ENCODE measurements at places on chromosomes 5 and 9. TPM values are rescaled to one million over a fixed set of nuclear protein-coding genes. Genes with fewer than 3 reads are reported as not detected.

Gene SPINK1
- total RNA-seq: not detected

Gene FOXD4
- 0.13 TPM for total RNA-seq

Gene KIF4B
- not detected for total RNA-seq

Gene HAUS6
- total RNA-seq: 18.0 TPM

Gene PRUNE2
- total RNA-seq: 0.41 TPM

Gene PAPPA
- 15.5 TPM for total RNA-seq

Gene FOXD4L4
- total RNA-seq: not detected

Gene MAMDC2
- 12.2 TPM for total RNA-seq

Gene FAM221B
- total RNA-seq: not detected

Gene PCDHGC3
- total RNA-seq: 47.3 TPM

- peak; percentile 45 for DNase-seq
Measured at GRCh38 chr9:81529556-81530193, 159.7 kb downstream of the TLE1 start.

- peak; percentile 90 for DNase-seq
Measured at GRCh38 chr5:81420039-81420667, 26.2 kb upstream of the ACOT12 start.

DNA sequence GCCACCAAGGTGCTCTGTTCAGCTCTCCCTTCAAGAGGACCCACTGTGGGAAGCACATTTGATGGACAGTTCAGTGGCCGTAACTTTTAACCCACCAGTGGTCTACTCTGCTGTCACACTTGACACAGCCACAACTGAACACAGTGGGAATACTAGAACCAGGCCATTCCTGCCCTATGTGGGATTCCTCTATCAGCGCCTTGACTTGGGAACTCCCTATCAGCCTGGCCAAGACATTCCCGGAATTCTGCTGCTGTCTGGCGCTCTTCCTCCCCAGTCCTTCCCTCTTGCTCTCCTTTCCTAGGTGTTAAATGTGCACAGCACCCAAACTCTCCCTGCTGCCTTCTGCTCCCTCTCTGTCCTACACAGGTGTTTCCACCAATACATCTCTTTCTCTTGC lies 23.1 kb upstream of the SH3PXD2B start:
- no peak for DNase-seq

DNA sequence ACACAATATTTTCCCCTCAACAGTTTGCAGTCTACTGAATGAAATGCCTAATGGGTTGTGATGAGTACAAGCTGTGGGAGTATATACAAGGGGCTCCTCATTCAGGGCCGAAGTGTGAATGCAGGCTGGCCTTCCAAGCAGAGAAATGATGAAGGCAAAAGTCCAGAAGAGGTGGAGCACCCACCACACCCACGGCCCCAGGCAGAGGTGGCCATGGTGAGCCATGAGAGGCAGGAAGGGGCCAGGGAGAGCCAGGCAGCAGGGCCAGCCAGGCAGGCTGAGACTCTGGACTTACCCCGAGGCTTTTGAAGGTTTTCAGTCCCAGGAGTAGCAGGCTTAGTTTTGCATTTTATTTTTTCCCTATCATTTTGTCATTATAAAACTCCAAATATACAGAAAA lies 218.1 kb downstream of the AUH start:
- DNase-seq: no peak

DNA sequence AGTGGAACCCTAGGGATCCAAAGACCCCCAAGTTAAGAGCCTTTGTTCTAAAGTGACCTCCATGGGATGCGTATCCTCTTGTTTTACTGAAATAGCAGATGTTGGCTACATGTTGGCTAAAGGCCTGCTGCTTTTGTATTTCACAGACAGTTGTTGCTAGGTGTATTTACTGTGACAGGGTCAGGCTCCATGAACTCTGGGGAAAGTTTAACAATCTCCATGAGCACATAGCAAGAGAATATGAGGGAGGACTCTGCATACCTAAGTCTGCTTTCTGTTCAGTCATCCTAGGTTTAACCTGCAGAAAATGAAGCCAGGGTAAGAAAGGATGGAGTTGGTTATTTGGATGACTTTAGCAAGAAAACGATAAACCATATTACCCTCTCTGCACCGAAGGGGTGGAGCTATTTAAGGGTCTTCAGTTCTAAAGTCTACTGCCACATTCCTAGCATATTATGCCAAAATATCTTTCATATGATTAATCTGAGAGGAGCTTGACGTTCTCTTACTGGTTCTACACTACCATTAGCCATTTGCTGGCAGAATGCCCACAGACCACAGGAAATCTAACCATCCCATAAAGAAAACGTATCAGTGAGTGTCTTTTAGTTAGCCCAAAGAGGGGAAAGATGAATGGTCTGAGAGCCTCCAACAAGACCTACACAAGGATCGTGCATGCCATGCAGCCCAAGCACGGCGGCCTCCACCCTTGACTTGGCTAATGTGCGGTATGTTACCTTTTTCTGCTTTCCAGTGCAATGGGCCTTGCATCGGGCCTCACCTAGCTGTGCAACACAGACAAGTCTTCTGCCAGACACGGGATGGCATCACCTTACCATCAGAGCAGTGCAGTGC lies 127.8 kb downstream of the SAXO1 start:
- no peak for DNase-seq

GRCh38 chr5:104184264-104184663 lies 621.7 kb upstream of the NUDT12 start:
- no peak for DNase-seq

DNA sequence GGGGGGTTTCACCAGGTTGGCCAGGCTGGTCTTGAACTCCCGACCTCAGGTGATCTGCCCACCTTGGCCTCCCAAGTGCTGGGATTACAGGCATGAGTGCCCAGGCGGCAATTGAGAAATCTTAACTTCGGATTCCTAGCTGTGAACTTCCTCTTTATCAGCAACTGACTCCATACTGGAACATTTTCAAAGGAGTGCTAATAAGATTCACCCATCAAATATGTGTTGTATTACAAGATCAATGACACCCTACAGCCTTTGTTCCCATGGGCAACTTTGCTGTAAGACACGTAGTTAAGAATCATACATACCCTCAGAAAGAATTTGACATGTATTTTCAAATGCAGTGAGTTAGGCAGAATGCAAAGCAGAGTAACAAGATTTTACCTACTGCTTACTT lies 23.1 kb upstream of the ACOT12 start:
- DNase-seq: no peak

DNA sequence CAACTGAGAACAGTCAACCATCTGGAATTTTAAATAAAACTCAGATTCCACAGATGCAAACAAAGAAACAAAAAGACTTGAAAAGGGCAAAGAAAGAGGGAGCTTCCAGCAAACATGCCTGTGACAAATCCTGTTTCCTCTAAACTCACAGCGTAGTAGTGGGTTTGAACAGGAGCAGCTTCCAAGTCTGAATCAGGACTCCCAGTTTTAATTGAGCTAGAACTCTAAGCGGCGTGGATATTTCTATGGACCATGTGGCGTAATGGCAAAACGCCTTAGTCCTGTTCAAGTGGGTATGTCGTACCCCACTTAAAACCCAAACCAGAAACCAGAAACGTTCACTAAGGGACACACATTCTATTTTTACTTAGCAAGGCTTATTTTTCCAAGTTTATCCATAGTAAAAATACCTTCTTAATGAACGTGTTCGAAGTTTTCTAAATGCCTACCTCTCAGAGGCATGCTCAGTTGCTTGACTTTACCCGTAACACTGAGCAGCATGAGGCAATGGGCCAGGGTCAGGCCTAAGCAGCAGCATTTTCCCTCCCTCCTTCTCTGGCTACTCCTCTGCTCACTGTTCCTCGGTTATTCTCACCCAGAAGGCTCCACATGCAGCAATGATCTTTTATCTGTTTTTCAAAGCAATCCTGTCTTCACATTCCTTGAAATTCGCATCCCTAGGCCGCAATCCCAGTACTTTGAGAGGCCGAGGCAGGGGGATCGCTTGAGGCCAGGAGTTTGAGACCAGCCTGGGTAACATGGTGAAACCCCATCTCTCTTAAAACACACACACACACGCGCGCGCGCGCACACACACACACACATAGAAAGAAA lies 77.9 kb downstream of the FNBP1 start:
- DNase-seq: no peak

DNA sequence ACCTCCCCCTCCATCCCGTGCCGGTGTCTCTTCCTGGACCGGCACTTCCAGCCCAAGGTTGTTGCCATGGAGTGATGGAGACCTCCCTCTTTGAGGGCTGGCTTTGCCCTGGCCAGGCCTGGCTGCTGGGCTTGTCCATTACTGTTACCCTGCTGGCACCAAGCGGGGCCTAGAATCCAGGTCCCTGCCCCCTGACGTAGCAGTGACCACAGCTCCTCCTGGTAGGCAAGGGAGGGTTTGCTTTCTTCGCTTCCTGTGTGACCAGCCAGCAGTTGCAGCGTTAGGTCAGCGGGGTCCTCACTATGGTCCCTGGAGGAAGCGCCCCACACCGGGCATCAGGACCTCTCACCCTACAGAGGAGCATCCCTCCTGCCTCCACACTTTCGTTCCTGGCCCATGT lies 146.7 kb upstream of the COL5A1 start:
- no peak for DNase-seq

DNA sequence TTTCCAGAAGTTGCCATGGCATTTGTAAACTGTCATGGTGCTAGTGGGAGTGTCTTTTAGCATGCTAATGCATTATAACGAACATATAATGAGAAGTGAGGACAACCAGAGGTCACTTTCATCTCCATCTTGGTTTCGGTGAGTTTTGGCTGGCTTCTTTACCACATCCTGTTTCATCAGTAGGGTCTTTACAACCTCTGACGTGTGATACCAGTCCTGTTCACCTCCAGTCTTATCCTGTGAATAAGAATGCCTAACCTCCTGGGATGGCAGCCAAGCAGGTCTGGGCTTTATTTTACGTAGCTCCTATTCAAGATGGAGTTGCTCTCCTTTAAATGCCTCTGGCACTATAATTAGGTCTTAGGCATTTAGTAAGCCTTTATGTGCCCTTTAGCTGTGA lies 20.4 kb upstream of the RFK start:
- DNase-seq: no peak

DNA sequence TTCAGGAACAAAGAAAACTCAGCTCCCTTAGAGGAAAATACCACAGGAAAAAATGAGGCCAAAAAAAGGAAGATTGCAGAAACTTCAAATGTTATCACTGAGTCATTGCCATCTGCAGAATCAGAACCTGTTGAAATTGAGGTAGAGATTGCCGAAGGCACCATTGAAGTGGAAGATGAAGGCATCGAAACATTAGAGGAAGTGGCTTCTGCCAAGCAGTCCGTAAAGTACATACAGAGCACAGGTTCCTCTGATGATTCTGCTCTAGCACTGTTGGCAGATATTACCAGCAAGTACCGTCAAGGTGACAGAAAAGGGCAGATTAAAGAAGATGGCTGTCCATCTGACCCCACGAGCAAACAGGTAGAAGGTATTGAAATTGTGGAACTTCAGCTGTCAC lies 30.8 kb upstream of the NIM1K start:
- DNase-seq: no peak

- DNase-seq: no peak
Measured at GRCh38 chr5:168315416-168316138, 24.1 kb downstream of the WWC1 start.

GRCh38 chr5:66582499-66583165 lies 13.6 kb upstream of the MAST4 start:
- no peak for DNase-seq

DNA sequence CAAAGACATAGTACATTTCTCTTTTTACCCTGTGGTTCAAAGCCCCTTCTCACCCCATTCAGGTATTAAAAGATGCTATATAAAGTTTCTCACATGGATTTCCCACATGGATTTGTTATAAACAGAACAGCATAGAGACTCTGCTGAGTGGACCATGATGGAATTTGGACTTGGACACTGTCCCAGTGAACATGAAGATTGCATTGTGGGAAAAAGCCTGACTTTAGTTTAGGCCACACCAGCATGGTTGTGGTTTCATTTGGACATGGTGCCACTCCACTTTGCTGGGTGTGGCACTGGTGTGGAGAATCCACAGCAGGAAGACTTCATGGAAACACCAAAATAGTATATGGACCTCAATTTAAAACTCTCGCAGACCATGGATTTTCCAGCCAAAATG lies 124.6 kb downstream of the ARHGAP26 start:
- no peak for DNase-seq

DNA sequence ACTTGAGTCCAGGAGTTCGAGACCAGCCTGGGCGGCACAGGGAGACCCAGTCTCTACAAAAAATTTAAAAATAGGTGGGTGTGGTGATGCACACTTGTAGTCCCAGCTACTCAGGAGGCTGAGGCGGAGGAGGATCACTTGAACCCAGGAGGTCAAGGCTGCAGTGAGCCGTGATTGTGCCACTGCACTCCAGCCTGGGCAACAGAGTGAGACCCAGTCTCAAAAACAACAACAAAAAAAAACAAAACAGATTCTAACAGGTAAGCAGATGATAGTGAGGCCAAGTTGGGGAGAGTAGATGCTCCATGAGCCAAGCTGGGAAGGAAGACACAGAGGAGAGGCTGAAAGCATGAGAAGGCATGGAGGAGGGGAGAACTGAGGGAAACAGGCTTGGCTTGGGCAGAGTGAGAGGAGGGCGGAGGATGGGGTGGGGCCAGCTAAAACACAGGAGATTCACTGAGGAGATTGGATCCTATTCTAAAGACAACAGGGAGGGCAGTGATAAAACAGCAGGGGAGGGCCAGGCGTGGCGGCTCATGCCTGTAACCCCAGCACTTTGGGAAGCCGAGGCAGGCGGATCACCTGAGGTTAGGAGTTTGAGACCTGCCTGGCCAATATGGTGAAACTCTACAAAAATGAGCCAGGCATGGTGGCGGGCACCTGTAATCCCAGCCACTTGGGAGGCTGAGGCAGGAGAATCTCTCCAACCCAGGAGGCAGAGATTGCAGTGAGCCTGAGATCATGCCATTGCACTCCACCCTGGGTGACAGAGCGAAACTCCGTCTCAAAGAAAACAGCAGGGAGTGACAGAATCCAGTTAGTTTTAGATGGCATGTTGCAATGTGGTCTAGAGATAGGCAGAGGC lies 8.4 kb downstream of the RPS14 start:
- DNase-seq: no peak

DNA sequence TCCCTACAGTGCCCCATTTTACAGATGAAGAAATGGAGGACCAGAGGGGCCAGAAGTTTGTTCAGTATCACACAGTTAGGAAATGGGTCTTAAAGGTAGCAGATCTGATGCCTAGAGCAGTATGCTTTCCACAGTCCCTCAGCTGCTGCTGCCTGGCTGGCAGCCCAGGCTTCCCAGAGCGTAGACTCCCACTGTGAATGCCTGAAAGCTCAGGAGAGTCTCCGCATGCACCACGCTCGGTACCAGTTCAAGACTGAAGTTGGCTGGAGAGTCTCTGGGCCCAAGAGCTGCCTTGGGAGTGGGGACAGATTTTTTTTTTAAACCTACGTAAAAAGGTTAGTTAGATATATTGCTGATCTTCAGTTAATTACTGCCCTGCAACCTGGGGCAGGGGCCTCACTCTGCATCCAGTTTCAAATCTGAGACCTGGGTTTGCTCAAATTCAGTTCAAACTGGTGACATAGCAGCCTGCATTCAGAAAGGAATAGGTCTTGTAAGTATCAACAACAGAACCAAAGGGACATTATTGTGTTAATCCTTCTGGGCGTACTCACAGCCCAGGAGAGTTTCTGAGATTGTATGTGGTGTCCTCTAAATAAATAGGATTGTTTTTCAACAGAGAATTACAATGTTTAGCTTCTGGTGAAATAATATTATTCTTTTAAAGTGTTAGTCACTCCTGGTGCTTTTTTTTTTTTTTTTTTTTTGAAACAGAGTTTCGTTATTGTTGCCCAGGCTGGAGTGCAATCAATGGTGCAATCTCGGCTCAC lies 8.3 kb downstream of the NANS start:
- DNase-seq: no peak

All from kidney epithelial cell (primary cell).